ENCODE measurements at places on chromosomes 1 and 21.

- DNase-seq: no peak
Observed at GRCh38 chr1:56216218-56216617, 363.1 kb downstream of the PLPP3 start.

- no peak for DNase-seq
Observed at GRCh38 chr1:207747627-207748492, 4.0 kb upstream of the CD46 start.

DNA sequence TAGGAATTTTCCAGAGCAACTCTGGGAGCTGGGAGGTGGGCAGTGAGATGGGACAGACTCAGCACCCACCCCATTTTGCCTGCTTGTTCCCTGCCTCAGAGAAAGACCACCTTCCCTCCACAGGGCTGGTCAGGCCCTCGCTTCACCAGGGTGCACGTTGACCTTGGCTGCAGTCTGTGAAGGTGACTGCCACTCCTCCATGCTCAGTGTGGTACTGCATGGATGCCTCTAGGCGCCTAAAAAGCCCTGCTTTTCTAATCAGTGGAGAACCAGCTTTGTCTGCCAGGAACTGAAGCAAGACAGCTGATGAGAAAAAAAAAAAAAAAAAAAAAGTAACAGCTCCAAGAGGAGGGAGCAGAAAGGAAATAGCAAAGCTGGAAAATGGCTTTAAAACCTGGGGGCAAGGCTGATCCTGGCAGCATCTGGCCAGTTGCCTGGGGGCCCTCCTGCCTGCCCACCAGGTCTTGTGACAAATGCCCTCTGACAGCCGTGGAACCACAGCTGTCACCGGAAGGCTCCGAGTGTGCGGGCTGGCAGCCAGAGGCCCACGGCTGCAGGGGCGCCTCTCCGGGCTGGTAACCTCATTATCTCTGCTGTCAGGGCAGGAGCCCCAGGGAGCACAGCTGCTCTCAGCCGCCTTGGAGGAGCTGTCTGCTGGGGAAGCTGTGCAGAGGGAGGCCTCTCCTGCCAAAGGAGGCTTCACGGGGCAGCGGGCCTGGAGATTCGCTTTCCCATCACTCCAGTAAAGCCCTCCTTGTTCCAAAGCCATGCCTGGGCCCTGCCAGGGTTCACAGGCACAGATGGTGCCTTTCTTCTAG, 13.7 kb downstream of the KIAA1614 start:
- no peak for DNase-seq

DNA sequence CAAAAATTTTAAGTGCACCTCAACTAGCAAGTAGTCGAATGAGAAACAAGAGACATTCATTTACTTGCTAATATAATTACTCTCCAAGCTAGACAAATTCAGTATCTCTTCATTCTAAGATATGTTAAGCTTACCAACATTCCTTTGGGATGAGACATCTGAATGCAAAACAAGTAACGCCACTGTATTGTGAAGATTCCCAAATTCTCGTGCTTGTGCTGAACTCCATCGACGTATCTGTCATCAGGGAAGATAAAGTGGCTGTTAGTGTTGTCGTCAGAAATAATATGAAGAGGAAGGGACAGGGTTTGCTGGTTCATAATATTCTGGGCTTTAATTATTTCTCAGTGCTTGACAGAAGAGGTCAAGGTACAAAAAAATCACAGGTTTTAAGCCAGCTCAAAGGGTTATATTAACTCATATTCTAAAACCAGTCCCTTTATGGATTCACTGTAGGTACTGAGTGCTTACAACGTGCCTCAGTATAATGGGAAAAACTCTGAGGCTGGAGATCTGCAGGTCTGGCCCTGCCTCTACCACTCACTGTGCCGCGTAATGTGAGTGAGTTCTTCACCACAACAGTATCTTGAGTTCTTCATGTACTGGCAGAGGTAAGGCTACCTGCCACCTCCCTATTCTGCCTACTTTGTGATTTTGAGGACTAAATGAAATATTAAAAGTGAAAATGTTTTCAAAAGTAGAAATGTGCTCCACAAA, 42.0 kb downstream of the PCSK9 start:
- no peak for DNase-seq
